ENCODE measurements at places on chromosomes 12 and 14. TPM values are rescaled to one million over a fixed set of nuclear protein-coding genes. Genes with fewer than 3 reads are reported as not detected.

DNA sequence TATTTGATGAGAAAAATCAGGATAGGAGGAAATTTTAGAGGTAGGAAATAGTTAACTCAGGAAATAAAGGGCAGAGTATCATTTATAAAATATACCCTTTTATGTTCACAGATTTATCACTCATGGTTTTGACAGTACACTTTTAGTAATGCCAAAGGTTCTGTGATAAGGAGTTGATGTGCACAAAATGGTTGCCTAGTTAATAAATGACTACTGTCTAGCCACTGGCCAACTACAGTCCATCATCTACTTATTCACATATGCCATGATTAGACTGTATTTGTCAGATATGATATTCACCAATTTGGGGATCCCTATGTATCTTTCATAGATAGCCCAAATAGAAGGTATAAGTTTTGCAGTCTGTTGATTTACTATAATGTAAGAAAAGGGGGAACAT is 19.2 kb upstream of the GXYLT1 start:
- no peak for DNase-seq

Gene CRADD
- total RNA-seq, result 17.1 TPM

GRCh38 chr12:57162553-57163125 is 15.2 kb upstream of the LRP1-AS start:
- no peak for DNase-seq

- no peak for DNase-seq
Measured at GRCh38 chr14:81927070-81927469, 393.4 kb upstream of the SEL1L start.

Gene BRAP
- total RNA-seq, result 23.4 TPM

DNA sequence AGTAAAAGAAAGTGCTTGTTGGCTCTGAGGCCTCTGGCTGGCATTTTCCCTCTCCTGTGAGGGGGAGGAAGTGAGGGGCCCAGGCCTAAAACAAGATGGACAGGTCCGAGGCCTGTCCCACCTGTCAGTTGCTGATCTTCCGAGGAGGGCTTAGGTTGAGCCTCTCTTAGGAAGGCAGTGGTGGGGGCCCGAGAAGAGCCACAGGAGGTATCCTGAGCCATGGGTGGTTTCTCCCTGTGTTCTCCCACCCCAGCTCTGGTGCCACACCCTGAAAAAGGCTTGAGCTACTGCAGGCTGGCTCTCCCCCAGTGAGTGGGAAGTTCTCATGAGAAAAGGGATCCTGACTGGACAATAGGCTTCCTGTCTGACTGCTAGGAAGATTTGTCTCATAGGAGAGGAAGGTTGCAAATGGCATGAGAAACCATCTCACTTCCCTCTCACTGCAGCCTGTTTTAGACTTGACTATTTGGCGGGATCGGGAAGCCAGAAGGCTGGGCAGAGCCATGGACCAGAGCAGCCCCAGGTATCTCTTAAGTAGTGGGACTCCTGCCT is 72.1 kb upstream of the SRSF5 start:
- no peak for DNase-seq

DNA sequence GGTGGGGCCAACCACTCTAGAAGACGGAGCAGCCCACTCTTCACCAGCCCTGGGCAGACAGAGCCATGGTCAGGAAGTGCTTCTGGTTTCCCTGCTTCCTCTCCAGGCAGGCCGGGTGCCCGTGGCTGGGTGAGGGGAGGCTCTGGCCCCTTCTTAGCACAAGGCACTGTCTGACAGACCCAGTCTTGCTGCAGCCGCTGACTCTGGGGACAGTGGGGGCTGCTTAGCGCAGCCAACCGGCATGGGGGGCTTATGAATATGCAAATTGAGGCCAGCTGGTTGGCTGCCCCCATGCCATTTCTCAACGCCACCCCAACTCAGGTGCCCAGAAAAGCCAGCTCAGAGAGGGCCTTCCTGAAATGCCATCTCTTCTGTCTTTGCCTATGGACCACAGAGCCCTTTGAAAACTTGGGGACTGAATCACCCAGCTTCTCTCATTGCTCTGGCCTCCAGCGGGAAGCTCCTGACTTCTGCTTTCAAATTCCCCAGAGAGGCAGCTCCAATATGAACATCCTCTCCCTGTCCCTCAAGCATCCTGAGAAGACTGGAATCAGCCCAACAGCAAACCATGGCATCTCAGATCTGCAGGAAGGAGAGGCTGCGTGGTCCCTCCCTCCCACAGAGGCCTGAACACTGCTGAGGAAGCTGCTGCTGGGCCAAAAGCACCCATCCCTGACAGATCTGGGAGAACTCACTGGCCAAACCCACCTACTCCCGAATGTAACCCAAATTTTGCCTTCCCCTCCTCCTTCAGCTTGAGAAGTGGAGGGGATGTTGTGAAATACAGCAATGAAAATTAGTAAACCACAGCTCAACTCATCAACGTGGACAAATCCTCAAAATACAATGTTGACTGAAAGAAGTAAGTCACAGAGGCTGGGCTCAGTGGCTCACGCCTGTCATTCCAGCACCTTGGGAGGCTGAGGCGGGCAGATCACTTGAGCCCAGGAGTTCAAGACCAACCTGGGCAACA is at the start of gene PROX2:
Gene PROX2 (minus strand): TSS at position 205 of the 973 bp plus-strand sequence. CDS start 12,311 bp downstream, outside the sequence.
- DNase-seq, result no peak

GRCh38 chr14:68526512-68527091 is 266.3 kb downstream of the ZFP36L1 start:
- DNase-seq, result no peak

DNA sequence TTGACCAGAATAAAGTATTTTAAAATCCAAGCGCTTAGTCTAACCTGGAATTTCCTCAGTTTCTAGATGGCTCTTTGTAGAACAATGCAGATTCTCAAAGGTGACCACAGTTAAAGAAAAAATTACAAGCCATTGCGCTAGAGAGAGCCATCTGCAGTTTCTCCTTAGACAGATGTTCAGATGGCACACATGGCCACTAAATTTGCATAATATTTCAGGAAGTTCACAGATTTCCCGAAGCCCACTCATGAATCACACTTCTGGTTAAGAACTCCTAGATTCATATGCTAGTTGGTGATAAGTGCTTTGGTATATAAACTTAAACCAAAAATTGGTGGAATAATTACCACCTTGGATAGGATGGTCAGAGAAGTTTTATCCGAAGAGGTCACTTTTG is 749 bp downstream of the AKAP3 start:
- DNase-seq, result no peak

- DNase-seq, result no peak
Measured at GRCh38 chr14:90717916-90718315, 98.3 kb downstream of the TTC7B start.

DNA sequence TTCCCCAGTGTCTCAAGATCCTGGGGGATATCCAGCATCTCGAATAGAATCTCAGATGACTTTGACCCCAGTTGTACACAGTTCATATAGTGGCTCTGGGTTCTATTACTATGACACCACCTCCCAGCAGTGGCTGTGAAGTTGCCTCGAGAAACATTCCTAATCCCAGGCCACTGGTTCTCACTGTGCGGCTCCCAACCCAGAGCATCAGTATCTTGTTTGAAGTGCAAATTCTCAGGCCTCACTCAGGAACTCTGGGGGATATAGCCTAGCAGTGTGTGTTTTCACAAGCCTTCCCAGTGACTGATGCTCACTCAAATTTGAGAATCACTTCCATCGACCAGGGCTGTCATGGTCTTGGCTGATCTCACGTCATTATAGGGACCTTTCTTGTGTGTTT is 69.3 kb upstream of the IGF1 start:
- DNase-seq, result no peak

DNA sequence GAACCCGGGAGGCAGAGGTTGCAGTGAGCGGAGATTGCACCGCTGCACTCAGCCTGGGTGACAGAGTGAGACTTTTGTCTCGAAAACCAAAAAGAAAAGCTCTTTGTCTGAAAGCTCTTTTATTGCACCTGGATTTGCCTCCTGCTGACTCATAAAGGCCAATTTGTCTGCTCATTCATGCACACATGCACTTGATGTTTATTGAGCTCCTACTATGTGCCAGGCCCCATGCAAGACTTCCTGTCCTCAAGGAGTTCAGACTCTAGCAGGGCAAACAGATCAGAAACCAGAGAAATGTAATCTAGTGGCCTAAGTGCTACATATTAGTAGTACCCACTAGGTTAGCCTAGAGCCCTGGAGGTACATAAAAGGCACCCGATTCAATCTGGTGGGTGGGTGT is 16.3 kb upstream of the MLEC start:
- no peak for DNase-seq
